Stimulated activated CD4-positive, alpha-beta T cell treated with anti-CD3 and anti-CD28 coated beads, Interleukin-2, amount 100 ng/mL, for 24 hours (primary cell): ENCODE measurements at places on chromosomes 6 and 20.

GRCh38 chr6:2719093-2719455 lies 31.6 kb downstream of the MYLK4 start:
- no peak for DNase-seq

DNA sequence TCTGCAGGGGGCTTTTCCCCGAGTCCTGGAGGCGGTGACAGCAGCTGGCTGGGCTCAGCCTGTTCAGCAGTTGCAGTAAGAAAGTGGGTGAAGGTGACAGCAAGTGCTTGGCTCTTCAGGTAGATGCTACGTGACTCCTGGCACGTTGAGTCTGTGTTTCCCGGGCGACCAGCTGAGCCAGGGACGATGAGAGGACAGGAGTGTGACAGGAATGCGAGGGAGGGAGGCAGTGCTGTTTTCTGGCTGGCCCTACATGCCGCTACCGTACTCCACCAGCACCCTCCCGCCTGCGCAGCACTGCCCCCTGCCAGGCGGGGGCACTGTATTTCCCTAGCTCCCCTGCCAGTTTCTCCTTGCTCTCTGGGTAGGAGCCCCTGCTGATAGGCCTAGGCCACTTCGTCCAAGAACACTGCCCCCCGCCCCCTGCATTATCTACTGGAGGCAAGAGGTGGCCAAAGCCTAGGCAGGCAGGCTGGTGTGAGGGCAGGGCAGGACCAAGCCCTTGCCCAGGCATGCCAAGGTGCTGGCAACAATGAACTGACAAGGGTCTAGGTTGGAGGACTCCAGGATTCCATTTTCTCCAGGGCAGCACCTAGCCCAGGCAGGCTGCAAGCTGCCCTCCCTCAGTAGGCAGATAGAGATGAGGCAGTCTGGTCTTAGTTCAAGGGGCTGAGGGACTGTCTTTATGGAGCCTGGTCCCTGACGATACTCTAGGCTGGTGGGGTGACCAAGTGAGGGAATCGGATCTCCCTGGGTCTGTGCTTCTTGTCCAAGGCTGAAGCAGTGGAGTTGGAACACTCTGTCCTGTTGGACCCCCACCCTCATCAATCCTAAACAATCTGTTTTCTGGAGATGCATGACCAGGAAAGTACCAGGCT lies 19.2 kb downstream of the MRPS18A start:
- peak; percentile 61 for DNase-seq

GRCh38 chr20:56372850-56373249 lies 14.1 kb downstream of the FAM210B start:
- no peak for DNase-seq

GRCh38 chr6:131952886-131953509 lies 1.8 kb upstream of the CCN2 start:
- no peak for DNase-seq

DNA sequence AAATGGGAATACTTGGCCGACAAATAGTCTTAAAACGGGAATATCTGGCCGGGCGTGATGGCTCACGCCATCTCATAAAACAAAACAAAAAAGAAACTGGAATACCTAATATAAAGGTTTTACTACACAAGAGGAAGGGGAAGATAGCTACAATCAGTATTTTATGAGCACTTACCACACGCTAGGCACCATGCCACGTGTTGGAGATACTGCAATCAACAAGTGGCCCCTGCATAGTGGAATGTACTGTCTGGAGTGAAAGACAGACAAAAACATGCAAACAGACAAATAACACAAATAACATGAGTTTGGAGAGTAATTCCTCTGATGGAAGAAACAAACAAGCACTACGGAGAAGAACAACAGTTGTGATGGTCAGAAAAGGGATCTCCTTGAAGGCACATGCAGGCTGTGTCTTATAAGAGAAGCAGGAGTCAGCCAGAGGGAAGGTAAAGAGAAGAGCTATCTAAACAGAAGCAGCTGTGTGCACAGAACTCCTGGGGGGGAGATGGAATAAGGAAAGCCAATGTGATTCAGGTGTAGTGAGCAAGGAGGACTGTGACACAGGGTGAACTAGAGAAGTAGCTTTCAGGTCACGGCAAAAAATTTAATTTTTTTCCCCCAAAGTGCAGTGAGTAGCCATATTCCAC lies 39.1 kb upstream of the AKIRIN2 start:
- DNase-seq = no peak

GRCh38 chr6:29507319-29507718 lies 19.6 kb upstream of the MAS1L start:
- peak; percentile 11 for DNase-seq

- DNase-seq = peak; percentile 53
Observed at GRCh38 chr6:125301435-125302391, at the start of gene HDDC2. HDDC2 (minus strand) TSS chr6:125301967; CDS start chr6:125301932, 35 bp downstream.

DNA sequence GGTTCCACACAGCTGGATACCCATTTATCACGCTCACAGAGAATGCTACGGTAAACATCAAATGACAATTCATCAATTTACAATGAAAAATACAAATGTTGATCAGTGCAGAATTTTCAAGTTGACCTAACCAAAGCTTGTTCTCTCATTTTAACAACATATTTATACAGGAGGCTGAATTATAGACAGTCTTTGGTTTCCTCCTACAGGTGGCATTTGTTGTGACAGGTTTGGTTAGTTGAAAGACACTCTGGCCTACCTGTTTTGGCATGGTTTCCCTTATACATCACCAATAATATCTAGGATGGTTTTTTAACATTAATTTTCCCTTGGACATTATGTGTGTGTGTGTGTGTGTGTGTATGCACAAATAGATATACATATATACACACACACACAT lies 642.5 kb upstream of the MMS22L start:
- DNase-seq = no peak

DNA sequence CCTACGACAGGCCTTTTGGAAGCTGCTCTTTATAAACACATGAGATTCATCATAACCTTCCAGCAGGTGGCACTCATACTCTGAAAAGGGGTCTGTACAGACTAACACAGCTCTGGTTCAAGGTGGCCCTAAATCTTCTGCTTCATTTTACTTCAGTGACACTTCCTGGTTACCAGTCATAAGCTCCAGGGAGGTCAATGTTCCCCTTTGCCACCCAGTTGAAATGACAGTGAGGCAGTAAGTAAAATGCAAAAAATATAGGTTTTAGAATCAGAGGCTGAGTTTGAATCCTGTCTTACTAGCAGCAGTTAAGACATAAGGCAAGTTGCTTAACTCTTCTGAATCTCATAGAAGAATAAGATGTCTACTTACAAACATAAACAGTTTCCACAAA lies 132.8 kb downstream of the CDK19 start:
- DNase-seq = peak; percentile 69

- peak; percentile 48 for DNase-seq
Observed at GRCh38 chr6:33812669-33813068, 8.9 kb upstream of the MLN start.

DNA sequence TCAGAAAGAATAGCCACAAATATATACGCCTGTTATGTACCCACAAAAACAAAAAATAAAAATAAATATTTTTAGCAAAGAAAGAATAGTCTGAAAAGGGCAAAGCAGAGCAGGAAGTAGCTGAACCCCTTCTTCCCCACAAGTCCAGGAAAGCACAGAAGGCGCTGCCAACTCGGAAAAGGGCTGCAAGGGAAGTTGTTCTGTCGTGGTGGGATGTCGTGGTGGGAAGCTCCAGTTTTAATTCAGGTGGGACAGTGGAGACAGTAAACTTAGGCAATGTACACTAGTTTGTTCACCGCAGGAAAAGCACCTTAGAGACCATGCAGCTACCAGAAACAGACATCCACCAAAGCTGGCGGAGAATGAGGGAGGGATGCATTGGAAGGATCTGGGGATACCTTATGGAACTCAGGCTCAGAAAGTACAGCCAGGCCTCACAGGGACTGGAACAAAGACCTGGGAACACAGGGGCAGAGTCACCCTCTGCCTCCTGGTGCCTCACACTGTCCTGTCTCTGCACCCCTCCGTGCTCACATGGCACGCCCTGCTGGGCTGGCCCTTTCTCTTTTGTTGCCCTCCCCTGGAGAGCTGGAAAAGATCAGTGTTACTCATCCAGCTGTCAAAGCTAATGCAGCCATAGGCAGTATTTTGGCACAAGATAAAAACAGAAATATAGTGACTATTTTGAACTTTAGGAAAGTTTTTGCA lies 3.3 kb upstream of the APMAP start:
- DNase-seq = no peak

DNA sequence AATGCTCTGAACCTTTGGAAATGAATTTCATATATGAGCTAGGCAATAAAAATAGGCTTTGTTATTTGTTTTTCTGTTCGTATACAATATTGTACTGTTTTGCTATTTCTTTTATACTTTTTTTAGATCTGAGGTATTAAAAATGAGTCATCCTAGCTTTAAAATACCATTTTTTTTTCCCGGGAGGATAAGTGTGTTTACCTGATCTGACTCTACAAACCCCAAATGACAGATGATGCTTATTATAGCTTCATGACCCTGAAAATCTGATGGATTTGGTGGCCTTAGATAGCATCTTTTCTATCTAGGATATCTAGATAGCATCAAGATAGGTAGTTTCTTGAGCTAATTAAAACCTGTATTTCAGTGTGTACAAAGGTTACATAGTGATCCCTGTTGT lies 206.4 kb downstream of the DTNBP1 start:
- DNase-seq = no peak

DNA sequence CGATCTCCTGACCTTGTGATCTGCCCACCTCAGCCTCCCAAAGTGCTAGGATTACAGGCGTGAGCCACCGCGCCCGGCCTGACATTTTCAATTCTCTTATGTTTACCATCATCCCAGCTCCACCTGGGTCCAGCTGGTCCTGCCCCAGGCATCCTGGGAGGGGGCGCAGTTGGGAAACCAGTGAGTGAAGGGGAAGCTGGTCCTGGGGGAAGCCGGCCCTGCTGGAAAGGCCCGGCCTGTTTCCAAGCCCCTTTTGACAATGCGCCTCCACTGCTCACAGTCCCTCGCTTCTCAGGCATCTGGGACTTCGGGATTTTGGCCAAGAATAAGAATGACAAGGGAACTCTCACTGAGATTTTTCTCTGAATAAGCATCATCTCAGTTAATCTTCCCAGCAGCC lies 14.2 kb downstream of the SLC13A3 start:
- DNase-seq = no peak

DNA sequence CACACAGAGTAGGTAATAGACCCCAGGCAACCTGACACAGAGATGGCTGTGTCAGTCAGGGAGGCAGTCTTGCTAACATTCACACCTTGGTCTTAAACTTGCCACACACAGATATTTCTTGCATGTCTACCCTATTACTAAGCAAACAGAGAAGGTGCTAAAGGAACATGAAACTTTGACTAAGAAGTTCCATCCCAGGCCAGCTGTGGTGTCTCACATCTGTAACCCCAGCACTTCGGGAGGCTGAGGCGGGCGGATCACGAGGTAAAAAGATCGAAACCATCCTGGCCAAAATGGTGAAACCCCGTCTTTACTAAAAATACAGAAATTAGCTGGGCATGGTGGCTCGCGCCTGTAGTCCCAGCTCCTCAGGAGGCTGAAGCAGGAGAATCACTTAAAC lies 222.4 kb upstream of the JARID2 start:
- DNase-seq = peak; percentile 71

DNA sequence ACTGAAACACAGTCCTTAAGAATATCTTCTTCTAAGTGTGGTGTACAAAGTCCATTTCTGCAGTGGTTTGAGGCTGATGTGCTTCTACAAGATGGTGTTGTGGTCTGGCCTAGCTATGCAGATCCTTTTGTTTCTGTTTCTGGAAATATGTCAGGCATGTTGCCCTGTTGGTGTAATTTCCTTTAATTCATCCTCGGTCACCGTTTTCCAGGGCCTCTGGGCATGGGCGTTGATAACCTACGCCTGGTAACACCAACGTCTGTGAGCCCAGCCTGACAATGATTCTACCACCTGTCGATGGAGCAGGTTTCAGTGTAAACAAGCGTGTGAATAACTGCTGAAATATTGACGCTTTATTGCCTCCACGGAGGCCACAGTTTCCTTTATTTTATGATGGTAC lies 33.3 kb upstream of the AFDN start:
- DNase-seq = no peak

GRCh38 chr6:47749757-47750156 lies 32.1 kb upstream of the OPN5 start:
- no peak for DNase-seq

DNA sequence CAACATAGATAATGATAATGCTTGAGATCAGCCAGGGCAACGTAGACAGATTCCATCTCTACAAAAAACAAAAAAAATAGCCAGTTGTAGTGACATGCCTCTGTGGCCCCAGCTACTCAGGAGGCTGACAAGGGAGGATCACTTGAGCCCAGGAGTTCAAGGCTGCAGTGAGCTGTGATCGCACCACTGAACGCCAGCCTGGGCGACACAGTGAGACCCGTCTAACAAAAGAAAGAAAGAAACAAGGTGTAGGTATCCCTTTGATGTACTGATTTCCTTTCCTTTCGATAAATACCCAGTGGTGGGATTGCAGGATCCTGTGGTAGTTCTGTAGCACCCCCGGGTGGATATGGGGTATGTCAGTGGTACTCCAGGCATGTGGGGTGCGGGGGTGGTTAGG lies 48.2 kb upstream of the ADTRP start:
- no peak for DNase-seq

- DNase-seq = peak; percentile 34
Observed at GRCh38 chr6:11730641-11731040, 48.0 kb downstream of the ADTRP start.

DNA sequence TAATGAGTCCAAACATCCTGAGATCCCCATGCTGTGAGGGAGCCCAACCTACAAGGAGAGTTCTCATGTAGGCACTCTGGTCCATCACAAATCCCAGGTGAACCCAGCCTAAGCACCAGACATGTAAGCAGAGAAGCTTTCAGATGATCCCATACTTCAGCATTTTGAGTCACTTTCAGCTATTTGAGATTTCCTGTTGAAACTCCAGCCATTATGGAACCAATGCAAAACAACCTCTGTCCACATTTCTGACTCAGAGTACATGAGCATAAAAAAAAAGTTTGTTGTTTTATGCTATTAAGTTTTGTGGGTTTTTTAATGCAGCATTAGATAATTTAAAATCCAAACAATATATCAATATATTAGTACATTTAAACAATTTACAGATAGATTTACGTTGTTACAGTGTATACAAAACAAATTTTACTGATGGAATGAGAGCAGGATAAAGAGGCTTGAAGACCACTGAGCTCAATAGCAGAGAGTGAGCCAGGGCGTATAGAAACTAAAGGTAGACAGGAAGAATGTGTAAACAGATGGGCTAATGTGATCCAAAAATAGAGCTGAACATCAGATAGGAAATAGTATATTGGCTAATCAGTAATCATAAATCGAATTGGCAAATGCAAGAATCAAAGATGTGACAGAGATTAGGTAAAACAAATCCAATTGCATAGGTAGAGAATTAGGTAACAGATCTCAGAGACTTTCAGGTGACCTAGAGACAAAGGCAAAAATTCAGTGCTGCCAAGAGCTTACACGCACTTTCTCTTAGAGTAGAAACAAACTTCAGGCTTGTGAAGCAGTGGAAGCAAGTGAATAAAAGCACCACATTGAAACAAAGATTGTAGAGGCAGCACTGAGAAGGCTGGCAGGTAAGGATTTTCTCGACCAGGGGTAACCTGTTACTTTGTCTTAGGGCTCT lies 36.2 kb upstream of the PLCB1 start:
- no peak for DNase-seq

- DNase-seq = no peak
Observed at GRCh38 chr20:24955045-24955444, 6.0 kb downstream of the CST7 start.

- DNase-seq = no peak
Observed at GRCh38 chr6:71430018-71430417, 141.4 kb downstream of the OGFRL1 start.
